ENCODE measurements at places on chromosomes 1 and 21.

- DNase-seq = no peak
Observed at GRCh38 chr1:181205901-181206300, 117.4 kb downstream of the IER5 start.

- DNase-seq = no peak
Observed at GRCh38 chr21:36208326-36209013, 51.8 kb downstream of the DOP1B start.

GRCh38 chr1:66439031-66439740 is 94.8 kb upstream of the SGIP1 start:
- no peak for DNase-seq

DNA sequence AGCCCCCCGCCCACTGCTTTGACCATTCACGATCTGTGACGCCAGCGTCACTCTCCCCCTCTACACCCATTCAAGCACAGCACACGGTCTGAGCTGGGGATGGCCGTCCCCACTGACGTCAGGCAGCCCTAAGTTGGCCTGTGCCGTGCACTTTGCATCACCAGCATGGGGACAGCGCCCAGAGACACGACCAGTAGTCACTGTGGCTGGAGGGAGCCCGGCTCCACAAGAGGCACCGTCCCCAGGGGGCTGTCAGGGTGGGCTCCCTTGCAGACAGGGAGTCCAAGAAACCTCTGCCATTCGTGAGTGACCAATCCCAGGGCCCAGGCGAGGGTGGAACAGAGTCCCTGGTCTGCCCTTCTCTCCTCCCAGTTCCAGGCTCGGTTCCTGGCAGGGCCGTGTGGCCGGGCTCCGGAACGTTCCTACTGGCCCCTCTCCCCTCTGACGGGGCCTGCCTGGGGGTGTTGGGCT is 2.3 kb downstream of the KRTAP10-8 start:
- DNase-seq = no peak

DNA sequence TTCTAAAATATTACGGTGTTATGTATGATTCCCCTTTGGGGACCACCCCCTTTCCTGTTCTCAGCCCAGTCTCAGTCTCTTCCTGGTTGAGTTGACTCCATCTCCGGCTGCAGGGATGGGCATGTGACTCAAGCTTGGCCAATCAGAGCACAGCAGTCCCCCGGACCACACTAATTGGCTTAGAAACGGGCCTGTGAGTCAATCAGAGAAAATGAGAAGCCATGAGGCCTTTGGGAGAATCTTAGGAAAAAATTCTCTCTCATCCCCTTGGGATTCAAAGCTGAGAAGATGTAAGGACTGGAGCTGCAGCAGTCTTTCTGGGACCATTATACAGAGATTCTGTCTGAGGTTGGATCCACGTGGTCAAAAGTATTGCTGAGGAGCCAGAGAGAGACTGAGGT is 10.7 kb upstream of the FHAD1 start:
- DNase-seq = no peak

- no peak for DNase-seq
Observed at GRCh38 chr1:219686171-219686570, 73.3 kb upstream of the ZC3H11B start.

DNA sequence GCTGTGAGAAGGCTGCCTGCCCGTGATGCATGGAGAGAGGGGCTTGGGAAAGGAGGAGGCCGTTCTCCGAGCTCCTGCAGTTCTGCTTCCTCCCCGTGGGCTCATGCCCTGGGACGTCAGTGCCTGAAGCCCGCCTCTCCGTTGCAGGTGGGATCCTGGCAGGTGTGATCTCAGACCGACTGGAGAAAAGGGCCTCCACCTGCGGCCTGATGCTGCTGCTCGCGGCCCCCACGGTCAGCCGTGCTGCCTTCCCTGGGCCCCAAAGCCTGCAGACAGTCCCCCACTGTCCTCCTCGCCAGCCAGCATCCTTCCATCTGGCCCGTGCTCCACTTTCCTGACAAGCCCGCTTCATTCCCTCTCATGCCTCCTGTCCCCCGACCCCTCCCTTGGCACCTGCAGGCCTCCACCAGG is 50.9 kb downstream of the SLC37A1 start:
- no peak for DNase-seq

DNA sequence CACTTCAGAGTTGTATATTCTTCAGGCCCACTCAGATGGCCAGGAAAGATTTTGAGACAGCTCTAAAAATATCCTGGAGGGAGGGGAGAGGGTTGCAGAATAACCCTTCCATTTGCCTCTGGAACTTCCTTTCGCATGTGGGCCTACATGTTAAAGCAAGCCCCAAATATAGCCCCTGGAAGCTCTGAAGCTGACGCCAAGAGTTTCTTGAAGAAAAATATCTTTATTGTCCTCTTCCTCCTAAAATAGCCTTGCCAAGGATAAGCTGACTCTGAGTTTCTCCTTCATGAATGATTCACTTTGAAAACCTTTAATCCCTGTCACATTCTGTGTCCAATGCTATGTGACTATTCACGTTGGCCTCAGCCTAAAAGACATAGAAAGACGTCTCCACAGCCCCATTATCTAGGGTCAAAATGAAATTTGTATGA is 6.4 kb downstream of the C1orf116 start:
- DNase-seq = no peak

DNA sequence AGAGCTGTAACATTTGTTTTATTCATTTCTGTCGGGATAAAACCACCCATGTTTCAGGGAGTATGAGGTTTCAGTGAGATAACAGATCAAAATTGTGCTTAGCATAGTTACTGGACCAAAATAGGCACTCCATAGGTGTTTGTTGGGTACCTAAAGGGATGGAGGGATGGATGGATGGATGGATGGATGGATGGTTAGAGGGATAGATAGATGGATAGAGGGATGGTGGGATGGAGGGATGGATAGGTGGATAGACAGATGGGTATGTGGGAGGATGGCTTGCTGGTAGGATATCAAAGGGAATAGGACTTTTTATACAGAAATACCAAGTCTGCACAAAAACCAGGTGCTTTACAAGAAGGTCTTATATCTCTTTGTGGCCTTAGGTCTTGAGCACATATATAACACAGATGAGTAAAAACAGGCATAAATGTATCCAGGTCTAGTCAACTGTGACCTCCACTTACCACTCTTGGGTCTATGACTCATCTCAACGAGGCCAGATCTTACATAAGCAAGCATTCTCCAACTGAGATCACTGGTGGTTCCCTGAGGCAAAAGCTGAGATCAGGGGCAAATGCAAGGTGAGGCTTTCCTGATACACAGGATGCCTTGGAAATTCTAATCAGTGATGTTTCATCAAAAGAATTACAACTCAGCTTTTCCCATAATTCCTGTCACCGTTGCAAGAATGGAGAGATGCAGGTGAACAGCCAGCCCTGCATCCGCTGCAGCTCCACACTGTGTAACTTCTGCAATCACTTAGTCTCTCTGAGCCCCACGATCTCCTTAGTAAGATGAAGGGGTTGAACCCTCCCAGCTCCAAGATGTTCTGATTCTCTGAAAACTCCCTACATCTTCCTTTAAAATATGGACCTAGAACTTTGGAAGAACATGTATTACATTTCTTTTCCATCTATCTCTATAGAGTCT is 32.0 kb downstream of the PTAFR start:
- DNase-seq = no peak

- peak; percentile 52 for DNase-seq
Observed at GRCh38 chr1:56258371-56258770, 321.0 kb downstream of the PLPP3 start.

DNA sequence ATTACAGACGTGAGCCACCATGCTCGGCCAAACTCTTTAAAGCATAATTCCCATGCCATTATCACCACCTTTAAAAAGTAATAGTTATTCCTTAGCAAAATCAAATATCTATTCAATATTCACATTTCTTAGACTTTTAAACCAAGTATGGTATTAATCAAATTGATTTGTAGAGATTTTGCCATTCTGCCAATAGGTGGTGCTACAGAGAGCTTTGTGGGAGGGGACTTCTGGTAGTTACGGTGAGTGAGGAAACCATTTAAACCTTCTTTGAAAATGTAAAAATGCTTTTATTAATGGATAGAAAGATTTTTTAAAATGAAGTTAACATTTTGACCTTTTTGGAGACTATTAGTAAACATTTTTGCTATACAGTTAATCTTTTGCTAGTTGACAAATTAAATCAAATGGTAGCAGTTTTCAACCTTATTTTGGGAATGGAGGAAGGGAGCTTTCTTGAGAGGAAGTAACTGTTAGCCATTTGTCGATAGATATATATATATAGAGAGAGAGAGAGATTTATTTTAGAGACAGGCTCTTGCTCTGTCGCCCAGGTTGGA is 19.3 kb downstream of the IARS2 start:
- DNase-seq = no peak

GRCh38 chr21:34874684-34875513 is 174.2 kb downstream of the RUNX1 start:
- no peak for DNase-seq

GRCh38 chr1:28102189-28102588 is 13.8 kb upstream of the EYA3 start:
- DNase-seq = no peak

- peak; percentile 77 for DNase-seq
Observed at GRCh38 chr1:86833461-86834215, 80.3 kb downstream of the SELENOF start.

GRCh38 chr1:8523666-8524206 is 205.8 kb downstream of the SLC45A1 start:
- no peak for DNase-seq

GRCh38 chr1:31798433-31799195 is 17.2 kb downstream of the SPOCD1 start:
- DNase-seq = no peak

DNA sequence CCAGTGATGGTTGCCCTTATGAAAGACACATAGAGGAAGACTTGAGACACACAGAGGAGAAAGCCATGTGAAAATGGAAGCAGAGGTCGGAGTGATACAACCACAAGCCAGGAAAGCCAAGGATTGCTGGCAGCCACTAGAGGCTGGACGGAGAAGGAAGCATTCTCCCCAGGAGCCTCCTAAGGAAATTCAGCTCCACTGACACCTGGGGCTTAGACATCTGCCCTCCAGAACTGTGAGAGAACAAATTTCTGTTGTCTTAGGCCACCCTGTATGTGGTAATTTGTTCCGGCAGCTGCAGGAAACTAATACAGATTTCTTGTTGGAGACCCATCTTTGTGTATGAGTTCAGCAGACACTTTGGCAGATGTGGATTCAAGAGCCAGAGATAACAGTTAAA is 126.9 kb upstream of the ATP1A1 start:
- no peak for DNase-seq

DNA sequence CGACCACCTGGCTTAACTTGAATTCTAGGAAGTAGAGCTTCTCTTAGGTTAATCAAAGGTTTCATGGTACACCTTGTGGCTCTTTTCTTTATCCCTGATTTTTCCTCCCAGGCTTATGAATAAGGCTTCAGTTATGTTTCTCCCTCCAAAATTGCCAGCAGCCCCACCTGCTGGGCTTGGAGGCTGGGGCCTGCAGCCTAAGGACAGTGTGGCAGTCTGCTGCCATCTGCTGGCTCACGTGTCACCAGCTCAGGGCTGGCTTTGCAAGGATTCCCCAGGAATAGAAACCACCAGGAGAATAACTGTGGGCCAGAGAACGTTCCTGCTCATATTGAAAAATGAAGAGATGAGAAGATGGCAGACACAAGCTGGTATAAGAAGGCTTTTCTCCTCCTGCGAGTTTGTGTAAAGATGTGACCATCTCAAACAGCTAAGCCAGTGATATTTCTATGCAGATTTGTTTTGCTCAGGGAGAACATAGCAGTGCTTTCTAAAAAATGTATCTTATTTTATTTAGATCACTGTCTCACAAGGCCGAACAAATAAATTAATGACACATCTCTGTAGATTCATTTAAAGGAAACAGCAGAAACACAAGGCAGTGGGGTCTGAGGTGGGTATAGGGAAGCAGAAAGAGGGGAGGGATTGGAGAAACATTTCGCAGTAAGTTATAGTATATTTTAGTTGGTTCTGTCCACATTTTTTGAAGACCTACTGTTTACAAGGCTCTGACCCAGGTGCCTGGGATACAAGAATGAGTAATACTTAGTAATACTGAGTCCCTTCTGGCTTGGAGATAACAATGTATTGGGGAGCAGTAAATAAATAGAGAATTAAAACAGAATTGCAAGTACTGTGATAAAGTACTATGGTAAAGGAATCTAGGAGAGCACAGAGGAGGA is 291.1 kb upstream of the SGIP1 start:
- DNase-seq = peak; percentile 90

DNA sequence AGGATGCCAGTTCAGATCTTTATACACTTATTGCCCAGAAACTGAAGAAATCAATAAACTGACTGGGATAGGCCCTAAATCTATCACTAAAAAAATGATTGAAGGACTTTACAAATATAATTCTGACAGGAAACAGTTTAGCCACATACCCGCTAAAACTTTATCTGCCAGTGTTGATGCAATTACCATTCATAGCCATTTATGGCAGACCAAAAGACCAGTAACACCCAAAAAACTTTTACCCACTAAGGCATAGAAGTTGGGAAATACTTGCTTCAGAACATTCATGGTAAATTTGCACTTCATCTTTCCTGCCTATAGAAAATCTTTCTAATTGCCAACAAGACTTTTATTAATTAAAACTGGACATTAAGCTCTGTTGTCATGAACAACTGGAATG is 15.0 kb upstream of the GPR25 start:
- no peak for DNase-seq

DNA sequence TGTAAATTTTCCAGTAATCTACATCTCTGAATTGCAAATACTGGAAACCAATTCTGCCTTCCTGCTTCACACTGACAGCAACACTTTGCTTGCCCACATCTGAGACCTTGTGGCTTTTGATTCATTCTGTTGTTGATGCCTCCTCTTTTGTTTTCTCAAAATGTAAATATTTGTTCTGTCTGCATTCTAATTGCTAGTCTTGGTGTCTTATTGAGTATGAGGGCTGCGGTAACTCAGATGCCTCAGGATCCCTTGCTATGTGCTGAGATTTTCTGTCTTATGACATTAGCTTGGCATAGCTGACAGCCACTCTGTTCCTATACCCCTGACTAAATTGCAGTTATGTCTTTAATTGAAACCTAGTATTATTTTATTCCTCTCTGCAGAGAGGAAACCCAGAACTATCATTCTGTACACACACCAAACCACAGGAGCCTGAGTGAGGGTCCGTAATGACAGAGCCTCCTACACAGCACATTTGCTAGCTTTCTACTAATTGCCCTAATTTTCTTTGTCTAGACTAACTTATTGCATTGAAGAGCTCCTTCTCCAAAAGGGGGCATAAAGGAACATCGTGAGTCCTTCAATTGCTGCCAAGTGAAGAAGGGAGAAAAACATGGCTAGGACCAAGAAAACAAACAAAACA is 72.1 kb downstream of the GREM2 start:
- DNase-seq = no peak

DNA sequence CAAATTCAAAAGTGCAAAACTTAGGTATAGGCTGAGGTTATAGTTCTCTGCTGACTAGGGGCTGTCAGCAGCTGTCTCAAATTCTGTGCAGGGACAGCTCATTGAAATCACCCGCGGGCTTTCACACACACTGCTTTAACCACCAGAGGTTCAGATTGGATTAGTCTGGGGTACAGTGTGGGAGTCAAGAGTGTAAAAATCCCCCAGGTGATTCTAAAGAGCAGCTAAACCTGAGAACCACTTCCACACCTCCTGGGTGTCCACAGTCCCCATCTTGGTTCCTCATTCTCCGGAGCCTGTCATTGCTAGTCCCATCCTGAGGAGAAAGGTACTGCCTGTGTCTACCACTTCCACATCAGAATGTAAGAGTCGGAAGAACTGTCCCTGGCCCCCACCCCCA is 9.9 kb upstream of the TDRD10 start:
- DNase-seq = no peak
